ENCODE measurements at places on chromosomes 2 and 18. TPM values are rescaled to one million over a fixed set of nuclear protein-coding genes. Genes with fewer than 3 reads are reported as not detected.

The SLC16A14 gene
- total RNA-seq = 2.0 TPM

The GKN1 gene
- total RNA-seq = not detected

The RNF103 gene
- 30.5 TPM for total RNA-seq

The ZNF892 gene
- total RNA-seq = 4.3 TPM

GRCh38 chr2:207290833-207291624, 125.3 kb upstream of the KLF7 start:
- H3K4me1 ChIP-seq = no peaks in the 10 kb centered on the region
- DNase-seq = no peak
- H3K27ac ChIP-seq = no peak overlapping the region
- H3K4me3 ChIP-seq = no peak overlapping the region
- H3K36me3 ChIP-seq = no peaks in the 10 kb centered on the region

- no peak overlapping the region for H3K4me3 ChIP-seq
- no peaks in the 10 kb centered on the region for H3K27me3 ChIP-seq
- no peaks in the 10 kb centered on the region for H3K36me3 ChIP-seq
- no peak overlapping the region for H3K27ac ChIP-seq
- H3K4me1 ChIP-seq = no peaks in the 10 kb centered on the region
- DNase-seq = no peak
Observed at GRCh38 chr2:121043827-121044222, 241.2 kb downstream of the TFCP2L1 start.

- H3K36me3 ChIP-seq = no peaks in the 10 kb centered on the region
- DNase-seq = no peak
- H3K4me3 ChIP-seq = no peak overlapping the region
- no peaks in the 10 kb centered on the region for H3K4me1 ChIP-seq
Observed at GRCh38 chr2:62529758-62530157, 23.8 kb upstream of the TMEM17 start.

- no peak for DNase-seq
- no peak overlapping the region for H3K27ac ChIP-seq
- no peaks in the 10 kb centered on the region for H3K27me3 ChIP-seq
- no peaks in the 10 kb centered on the region for H3K4me1 ChIP-seq
- no peaks in the 10 kb centered on the region for H3K36me3 ChIP-seq
Observed at GRCh38 chr2:657766-658165, 19.4 kb downstream of the TMEM18 start.

GRCh38 chr2:202196727-202197126, 41.7 kb downstream of the SUMO1 start:
- no peak overlapping the region for H3K27ac ChIP-seq
- DNase-seq = no peak
- no peaks in the 10 kb centered on the region for H3K27me3 ChIP-seq

GRCh38 chr2:117948615-117949014, 65.3 kb downstream of the CCDC93 start:
- no peaks in the 10 kb centered on the region for H3K4me1 ChIP-seq
- no peak overlapping the region for H3K4me3 ChIP-seq
- peaks cover 9% of the 10 kb centered on the region for H3K36me3 ChIP-seq
- H3K27me3 ChIP-seq = no peaks in the 10 kb centered on the region
- no peak for DNase-seq

DNA sequence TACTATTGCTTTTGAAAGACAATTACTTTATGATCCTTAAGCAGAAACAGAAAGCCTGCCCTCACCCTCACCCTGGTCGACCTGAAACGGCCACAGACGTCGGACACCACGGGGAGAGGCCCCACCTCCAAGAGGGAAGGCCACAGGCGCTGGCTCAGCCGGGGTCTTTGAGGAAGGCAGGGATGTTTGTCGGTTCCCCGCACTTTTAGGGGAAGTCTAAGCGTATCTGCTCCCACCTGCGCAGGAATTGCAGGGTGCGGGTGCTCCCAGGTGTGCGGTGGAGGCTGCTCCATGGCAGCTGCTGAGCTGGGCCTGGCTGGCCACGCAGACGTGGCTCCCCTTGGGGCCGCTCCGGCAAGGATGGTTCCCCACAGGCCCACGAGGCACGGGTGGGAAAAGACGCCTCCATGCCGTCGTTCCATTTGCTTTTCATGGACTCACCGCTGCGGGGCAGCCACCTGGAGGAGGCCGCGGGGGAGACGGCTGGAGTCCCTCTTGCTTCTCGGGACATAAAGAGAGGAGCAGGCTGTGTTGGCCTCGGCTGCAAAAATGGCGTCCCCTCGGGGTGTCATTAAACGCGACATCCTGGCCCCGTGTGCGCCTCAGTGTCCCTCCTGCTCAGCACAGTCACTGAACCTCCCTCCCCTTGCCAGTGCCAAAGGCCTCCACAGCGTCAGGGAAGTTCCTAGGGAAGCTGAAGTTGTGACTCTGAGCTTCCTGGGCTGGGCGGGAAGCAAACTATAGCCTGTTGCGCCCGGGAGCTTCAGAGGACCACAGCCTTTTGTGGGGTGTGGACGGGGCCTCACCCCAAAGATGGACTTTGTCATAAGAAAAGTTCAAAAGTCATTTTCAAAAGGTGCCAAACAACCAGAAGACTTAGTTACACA, 63.4 kb downstream of the NFATC1 start:
- no peak for DNase-seq
- no peaks in the 10 kb centered on the region for H3K4me1 ChIP-seq
- H3K27ac ChIP-seq = no peak overlapping the region
- H3K27me3 ChIP-seq = no peaks in the 10 kb centered on the region
- no peaks in the 10 kb centered on the region for H3K36me3 ChIP-seq
- H3K4me3 ChIP-seq = no peak overlapping the region

DNA sequence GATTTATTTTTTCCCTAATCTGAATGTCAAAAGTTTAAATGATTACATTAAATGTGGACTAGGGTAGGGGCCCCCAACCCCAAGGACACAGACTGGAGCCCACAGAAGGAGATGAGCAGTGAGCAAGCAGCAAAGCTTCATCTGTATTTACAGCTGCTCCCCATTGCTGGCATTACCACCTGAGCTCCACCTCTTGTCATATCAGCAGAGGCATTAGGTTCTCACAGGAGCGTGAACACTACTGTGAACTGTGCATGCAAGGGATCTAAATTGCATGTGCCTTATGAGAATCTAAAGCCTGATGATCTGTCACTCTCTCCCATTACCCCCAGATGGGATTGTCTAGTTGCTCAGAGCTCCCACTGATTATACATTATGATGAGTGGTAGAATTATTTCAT, 3.8 kb downstream of the MOB1A start:
- no peaks in the 10 kb centered on the region for H3K27me3 ChIP-seq
- no peak for DNase-seq
- H3K36me3 ChIP-seq = no peaks in the 10 kb centered on the region
- H3K4me3 ChIP-seq = no peak overlapping the region
- no peak overlapping the region for H3K27ac ChIP-seq

DNA sequence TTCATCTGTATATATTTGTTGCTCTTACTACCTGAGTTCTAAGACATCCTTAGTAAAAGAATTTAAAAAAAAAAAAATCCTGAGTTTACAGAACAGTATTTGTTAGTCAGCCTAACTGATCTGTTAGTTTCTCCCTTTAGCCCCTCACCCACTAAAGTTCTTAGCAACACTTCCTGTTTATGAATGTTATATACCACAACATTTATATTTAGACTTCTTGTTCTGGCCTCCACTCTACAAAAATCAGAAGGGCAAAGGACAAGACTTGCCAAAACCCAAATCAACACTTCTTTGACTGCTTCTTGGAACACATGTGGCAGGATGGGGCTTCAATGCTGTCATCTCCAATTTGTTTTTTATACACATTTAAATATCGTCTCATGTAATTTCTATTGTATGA, 71.1 kb downstream of the MGAT5 start:
- no peak overlapping the region for H3K4me3 ChIP-seq
- no peaks in the 10 kb centered on the region for H3K36me3 ChIP-seq
- H3K4me1 ChIP-seq = peaks cover 2% of the 10 kb centered on the region

GRCh38 chr2:224308272-224308911, 93.5 kb downstream of the FAM124B start:
- H3K27ac ChIP-seq = no peak overlapping the region
- H3K27me3 ChIP-seq = no peaks in the 10 kb centered on the region
- no peak for DNase-seq
- no peak overlapping the region for H3K4me3 ChIP-seq
- H3K36me3 ChIP-seq = no peaks in the 10 kb centered on the region
- no peaks in the 10 kb centered on the region for H3K4me1 ChIP-seq
